Posterior vena cava (tissue), 2 donors: ENCODE measurements at places on chromosomes 7 and 10. TPM values are rescaled to one million over a fixed set of nuclear protein-coding genes. Genes with fewer than 3 reads are reported as not detected.

The NRF1 gene
- 11.7 TPM for total RNA-seq

The EBLN1 gene
- total RNA-seq, result not detected

The GFRA1 gene
- 16.4 TPM for total RNA-seq

The HGF gene
- 18.8 TPM for total RNA-seq

The SLC26A3 gene
- not detected for total RNA-seq

The KCND2 gene
- 3.5 TPM for total RNA-seq

The IMMP2L gene
- 15.9 TPM for total RNA-seq

The SYT15 gene
- 6.8 TPM for total RNA-seq

The SPACDR gene
- not detected for total RNA-seq

The PGAM2 gene
- total RNA-seq, result 2.1 TPM

The CARD11 gene
- total RNA-seq, result 1.9 TPM

The CPA2 gene
- not detected for total RNA-seq

The VENTX gene
- 3.5 TPM for total RNA-seq

The ZNF25 gene
- 20.5 TPM for total RNA-seq

The TLX1 gene
- not detected for total RNA-seq

The KLF14 gene
- 0.10 TPM for total RNA-seq

The CYP2W1 gene
- total RNA-seq, result not detected

DNA sequence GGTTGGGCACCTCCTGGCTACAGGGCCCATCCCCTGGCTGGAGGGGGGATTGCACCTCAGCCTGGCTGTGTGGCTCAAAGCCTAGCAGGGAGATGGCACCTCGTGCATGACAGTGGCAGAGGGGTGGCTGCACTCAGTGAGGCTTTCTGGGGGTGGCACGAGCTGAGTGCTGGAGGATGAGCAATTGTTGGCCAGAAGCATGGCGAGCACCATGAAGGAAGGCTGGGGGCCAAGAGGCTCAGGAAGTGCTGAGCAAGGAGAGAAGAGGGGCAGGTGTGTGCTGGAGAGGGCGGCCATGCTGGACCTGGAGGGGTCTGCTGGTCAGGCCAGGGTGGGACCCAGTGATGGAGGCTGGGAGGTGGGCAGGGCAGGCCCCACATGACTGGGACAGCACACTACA, 65.4 kb downstream of the TCERG1L start:
- DNase-seq, result no peak

GRCh38 chr10:132647424-132647823, 109.8 kb downstream of the INPP5A start:
- peak; percentile 44 for DNase-seq

GRCh38 chr10:73907841-73908517, 3.0 kb upstream of the PLAU start:
- DNase-seq, result peak; percentile 90

DNA sequence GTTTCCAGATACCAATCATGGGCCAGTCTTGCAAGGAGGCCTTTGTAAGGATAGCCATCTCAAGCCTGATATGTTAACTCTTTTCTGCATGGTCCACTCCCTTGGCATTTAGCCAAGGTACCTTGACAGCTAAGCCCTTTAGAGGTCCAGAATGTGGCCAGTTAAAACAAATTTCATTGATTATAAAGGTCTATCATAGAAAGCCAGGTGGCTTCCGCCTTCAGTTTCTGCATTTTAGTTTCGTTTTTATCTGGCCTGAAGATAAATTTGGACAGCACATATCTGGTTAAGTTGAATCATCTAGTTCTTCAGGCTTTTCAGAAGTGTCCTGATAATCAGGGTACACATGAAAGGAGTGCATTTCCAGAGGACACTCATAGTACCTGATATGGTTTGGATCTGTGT, 30.7 kb downstream of the ANKIB1 start:
- DNase-seq, result no peak

DNA sequence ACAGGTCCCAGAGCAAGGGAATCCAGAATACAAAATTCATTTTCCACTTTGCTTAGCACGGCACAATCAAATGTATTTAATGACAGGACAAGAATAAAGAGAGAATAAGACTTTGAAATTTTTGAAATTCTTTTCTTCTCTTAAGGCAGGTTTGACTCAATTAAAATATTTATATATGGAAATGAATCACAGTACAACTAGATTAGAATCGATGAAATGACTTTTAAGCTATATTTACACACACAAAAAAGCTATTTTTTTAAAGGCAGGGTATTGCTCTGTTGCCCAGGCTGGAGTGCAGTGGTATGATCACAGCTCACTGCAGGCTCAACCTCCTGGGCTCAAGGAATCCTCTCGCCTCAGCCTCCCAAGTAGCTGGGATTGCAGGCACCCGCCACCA, 265.4 kb upstream of the SLC26A5 start:
- DNase-seq, result no peak

GRCh38 chr7:5564894-5565293, 141.3 kb upstream of the TNRC18 start:
- DNase-seq, result no peak

- DNase-seq, result no peak
These were observed 442.3 kb upstream of the AKR1E2 start for GRCh38 chr10:4383651-4384098.

DNA sequence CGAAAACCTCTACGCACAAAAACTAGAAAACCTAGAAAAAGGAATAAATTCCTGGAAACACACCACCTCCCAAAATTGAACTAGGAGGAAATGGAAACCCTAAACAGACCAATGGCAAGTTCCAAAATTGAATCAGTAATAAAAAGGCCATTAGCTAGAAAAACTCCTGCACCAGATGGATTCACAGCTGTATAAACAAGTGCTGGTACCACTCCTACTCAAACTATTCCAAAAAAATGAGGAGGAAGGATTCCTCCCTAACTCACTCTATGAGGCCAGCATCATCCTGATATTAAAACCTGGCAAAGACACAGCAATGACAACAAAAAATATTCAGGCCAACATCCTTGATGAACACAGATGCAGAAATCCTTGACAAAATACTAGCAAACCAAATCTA, 228.2 kb downstream of the CHRM2 start:
- DNase-seq, result no peak

GRCh38 chr7:112052993-112053736, 153.0 kb downstream of the DOCK4 start:
- no peak for DNase-seq

GRCh38 chr10:117609095-117609795, 66.7 kb downstream of the EMX2 start:
- peak; percentile 84 for DNase-seq

DNA sequence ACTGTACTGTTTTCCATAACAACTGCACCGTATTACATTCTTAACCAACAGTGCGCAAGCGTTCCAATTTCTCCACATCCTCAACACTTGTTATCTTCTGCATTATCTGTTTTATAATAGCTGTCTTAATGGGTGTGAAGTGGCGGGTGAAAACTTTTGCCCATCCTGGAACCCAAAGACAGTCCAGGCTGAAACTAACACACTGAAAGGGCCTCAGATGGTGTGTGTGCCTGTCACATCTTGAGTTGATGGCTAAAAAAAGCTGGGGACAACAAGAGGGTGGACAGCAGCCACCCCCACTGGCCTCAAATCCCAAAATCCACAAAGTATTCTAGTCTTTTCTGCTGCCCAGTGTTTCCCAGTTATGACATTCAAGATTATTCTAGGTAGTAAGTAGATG, 19.4 kb downstream of the OPALIN start:
- DNase-seq, result no peak

GRCh38 chr7:14340393-14341074, 351.1 kb upstream of the ETV1 start:
- DNase-seq, result no peak

DNA sequence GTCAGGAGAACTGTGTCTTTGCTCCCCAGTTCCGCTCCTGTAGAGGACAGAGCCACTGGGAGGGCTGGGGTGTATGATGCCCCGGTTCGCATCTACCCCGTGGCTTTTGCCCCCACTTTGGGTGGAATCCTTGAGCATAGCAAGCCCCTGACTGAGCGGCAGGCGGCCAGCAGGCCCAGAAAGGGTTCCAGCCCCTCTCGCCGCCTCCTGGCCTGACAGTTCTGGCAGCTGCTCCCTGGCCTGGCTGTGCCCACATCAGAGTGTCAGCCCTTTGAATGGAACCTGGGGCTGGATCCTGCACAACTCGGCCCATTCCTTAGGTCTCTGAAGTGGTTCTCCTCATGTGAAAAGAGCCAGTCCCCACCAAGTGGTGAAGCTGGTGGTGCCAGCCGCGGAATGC, 106.7 kb downstream of the GRK5 start:
- no peak for DNase-seq

- DNase-seq, result peak; percentile 78
These were observed 490 bp downstream of the KIN start for GRCh38 chr10:7787150-7787856.

DNA sequence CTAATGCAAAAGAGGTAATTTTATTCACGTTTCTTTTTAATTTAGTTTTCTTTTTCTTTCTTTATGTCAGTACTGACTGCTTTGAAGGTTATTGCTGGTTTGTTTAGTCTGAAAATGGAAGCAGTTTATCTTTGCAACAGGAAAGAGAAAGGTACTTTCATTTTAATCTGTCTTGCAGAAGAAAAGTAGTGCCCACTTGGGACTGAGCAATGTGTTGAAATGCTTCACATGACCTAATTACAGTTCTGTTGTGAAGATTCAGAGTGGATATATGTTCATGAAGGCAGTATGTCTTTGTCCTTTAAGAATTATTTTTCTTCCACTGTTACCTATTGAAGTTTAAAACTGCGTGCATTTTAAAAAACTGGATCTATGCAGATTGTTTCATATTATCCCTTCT, 80.1 kb downstream of the ANKIB1 start:
- no peak for DNase-seq

DNA sequence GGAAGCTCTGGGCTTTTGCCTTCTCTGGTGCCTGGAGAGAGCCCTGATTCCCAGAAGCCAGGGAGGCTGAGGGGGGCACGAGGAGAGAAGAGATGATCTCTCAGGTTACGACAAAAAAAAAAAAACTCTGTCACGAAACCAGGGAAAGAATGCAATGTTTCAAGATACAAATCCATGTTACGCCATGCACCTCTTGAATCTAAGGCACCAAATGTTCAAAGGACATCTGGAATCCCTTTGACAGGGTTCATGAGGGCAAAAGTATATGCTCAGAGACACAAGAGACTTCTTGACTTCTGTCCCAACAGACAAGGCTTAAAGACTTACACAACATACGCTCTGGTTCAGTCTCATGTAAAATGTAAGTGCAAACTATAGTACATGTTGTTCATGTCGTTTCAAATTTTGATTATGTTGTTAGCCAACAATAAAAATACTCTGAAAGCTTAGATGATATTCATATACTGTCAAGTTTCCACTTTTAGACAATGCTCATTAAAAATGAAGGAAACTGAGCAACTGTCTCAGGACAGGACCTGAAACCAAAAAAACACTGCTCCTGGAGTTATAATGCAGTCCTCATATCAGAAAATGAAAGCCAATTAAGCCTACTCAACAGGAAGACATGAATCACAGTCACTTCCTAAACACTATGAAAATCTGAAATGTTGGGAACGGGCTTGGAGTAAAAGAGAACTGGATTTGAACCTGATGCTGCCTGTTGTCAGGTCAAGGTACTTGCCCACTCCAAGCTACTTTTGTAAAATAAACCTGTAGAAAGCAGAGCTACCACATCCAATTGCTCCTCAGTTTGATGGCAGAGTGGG, 72.3 kb downstream of the CHCHD3 start:
- no peak for DNase-seq

GRCh38 chr7:22868509-22868908, 45.9 kb upstream of the TOMM7 start:
- DNase-seq, result no peak

- DNase-seq, result no peak
These were observed 166.2 kb downstream of the EXOC4 start for GRCh38 chr7:133419041-133419440.
